ENCODE measurements at places on chromosomes 12 and 14. TPM values are rescaled to one million over a fixed set of nuclear protein-coding genes. Genes with fewer than 3 reads are reported as not detected.

DNA sequence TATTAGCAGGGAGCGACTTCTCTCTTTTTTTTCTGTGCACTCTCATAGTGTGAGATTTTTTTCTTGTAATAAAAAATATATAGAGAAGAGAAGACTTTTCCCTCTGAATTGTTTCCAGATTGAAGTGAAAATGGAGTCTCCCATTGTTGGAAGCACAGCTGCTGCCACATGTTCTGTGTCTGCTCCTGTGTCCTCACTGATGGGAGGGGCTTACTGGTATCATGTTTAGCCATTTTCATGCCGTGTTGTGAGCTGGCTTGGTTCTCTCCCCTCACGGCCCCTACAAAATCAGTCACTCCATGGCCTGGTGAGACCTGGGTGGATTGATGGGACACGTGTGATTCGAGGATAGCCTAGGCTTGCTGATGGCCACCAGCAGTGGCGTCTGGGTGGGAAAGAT is 379.7 kb upstream of the DDHD1 start:
- no peaks in the 10 kb centered on the region for H3K4me1 ChIP-seq
- H3K36me3 ChIP-seq: no peaks in the 10 kb centered on the region
- H3K27ac ChIP-seq: no peak overlapping the region
- no peak overlapping the region for H3K4me3 ChIP-seq
- no peak for DNase-seq

DNA sequence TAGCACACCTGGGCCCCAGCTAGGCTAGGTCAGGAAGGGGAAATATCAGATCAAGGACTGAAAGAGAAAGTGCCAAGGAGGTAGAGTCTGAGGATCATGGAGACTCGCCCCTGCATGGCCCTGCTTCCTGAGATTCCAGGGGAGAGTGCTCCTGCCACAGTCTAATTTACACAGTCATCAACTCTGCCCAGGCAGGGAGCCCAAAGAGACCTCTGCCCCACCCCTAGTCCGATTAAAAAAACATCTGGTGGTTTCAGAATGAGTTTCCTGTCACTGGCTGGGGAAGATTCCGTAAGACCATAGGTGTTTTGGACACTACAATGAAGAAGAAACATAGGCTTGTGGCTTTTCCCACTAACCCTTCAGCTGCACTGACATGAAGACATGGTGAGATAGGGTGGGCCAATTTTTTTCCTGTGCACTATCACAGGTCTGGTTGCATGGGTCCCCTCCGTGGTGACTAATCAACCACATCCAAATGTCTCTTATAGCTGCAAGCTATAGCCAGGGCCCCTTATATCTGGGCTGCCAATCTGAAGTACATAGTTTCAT is 31.5 kb upstream of the GZMB start:
- H3K36me3 ChIP-seq: no peaks in the 10 kb centered on the region
- peaks cover 74% of the 10 kb centered on the region for H3K4me1 ChIP-seq
- H3K4me3 ChIP-seq: peak overlapping the region; percentile 25
- H3K27me3 ChIP-seq: no peaks in the 10 kb centered on the region

- no peak overlapping the region for H3K4me3 ChIP-seq
- no peaks in the 10 kb centered on the region for H3K4me1 ChIP-seq
Observed at GRCh38 chr14:20386276-20386855, 26.9 kb downstream of the TEP1 start.

DNA sequence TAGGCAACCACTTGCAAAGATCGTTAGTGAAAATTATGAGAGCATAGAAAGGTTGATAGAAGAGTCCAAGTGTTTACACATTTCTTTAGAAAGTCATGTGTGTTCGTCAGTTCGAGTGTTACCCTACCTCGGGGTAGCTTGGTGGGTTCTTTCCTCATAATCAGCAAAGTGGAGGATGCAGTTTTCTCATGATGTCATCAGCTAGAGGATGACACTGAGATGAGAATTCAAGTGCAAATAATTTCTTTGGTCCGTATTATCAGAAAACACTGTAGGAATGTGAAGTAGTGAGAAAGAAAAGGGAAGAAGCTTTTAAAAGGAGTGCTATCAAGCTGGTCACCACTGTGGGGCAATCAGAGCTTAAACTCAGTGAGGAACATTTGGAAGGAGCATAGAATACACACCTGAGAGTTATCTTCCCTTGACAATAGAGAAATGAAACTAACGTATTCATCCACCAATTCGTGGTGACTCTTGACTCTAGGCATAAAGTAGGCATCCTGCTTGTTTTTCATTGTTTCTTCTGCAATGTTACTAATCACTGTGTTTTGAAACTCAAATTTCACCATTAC is 1340.9 kb upstream of the TMEM132C start:
- H3K4me3 ChIP-seq: no peak overlapping the region
- no peaks in the 10 kb centered on the region for H3K36me3 ChIP-seq
- H3K27ac ChIP-seq: no peak overlapping the region
- no peak for DNase-seq
- no peaks in the 10 kb centered on the region for H3K4me1 ChIP-seq

- DNase-seq: no peak
- H3K4me1 ChIP-seq: peaks cover 34% of the 10 kb centered on the region
- no peak overlapping the region for H3K4me3 ChIP-seq
- H3K27ac ChIP-seq: no peak overlapping the region
Observed at GRCh38 chr14:99432485-99432884, 48.2 kb downstream of the SETD3 start.

- no peaks in the 10 kb centered on the region for H3K4me1 ChIP-seq
- H3K27ac ChIP-seq: no peak overlapping the region
- no peak overlapping the region for H3K4me3 ChIP-seq
- H3K27me3 ChIP-seq: peaks cover 4% of the 10 kb centered on the region
Observed at GRCh38 chr12:5516371-5517241, 84.7 kb downstream of the NTF3 start.

Gene NXPH4
- total RNA-seq: 0.46 TPM
